ENCODE measurements at places on chromosomes 6 and 20. TPM values are rescaled to one million over a fixed set of nuclear protein-coding genes. Genes with fewer than 3 reads are reported as not detected.

Gene KCNK5
- not detected for total RNA-seq

GRCh38 chr6:87075168-87075567 lies 19.7 kb downstream of the CGA start:
- no peak overlapping the region for H3K27ac ChIP-seq
- DNase-seq: no peak
- H3K4me1 ChIP-seq: no peaks in the 10 kb centered on the region
- H3K36me3 ChIP-seq: no peaks in the 10 kb centered on the region

DNA sequence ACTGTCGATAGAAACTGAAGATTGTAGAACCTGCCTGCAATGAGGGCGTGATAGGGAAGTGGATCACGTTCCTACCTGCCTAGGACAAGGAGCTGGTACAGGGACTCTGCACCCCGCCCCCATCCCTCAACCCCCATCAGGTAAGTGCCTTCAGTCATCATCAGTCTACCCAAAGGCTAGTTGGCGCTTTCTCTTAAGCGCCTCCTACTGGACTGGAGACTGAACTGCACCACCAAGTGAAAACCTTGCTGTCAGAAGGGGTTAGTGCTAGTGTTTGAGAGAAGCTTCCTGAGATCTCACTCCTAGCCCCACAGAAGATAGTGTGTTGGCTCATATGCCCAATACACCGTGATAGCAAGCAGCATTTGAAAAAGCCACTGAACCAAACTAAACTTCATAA lies 706.5 kb upstream of the MAN1A1 start:
- no peak for DNase-seq
- no peaks in the 10 kb centered on the region for H3K27me3 ChIP-seq
- no peak overlapping the region for H3K27ac ChIP-seq
- no peak overlapping the region for H3K4me3 ChIP-seq
- H3K36me3 ChIP-seq: no peaks in the 10 kb centered on the region
- H3K4me1 ChIP-seq: no peaks in the 10 kb centered on the region

DNA sequence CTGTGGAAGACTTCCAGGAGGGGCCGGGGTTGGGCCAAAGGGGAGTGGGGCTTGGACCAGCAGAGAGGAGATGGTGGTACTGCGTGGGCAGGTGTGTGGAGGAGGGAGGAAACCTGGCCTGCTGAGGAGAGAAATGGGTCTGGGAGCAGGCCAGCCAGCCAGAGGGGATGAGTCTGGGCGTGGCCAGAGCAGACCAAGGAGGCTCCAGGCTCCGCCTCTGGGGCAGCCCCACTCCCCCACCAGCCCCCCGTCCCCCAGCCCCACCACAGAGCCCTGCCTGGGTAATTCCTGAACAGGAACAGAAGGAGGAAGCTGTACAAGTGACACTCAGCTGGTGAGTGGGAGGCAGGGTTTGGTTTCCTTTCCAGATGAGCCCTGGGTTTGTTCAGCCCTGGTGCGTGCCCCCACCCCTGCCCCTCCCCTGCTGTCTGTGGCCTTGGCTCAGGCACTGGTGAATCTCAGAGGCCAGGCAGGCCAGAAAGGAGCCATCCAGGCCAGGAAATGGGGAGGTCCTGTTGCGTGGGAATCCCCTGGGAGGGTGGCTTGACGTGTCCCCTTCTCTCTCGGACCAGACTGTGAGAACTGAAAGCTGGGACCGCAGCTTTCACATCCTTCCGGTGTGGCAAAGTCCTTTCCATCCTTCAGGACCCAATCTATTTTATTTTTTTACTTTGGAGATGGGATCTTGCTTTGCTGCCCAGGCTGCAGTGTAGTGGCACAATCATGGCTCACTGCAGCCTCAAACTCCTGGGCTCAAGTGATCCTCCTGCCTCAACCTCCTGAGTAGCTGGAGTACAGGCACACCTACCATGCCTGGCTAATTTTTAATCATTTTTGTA lies 9.4 kb upstream of the SRC start:
- H3K36me3 ChIP-seq: no peaks in the 10 kb centered on the region
- H3K4me1 ChIP-seq: peaks cover 24% of the 10 kb centered on the region
- H3K27me3 ChIP-seq: no peaks in the 10 kb centered on the region
- H3K27ac ChIP-seq: peak overlapping the region; percentile 59

DNA sequence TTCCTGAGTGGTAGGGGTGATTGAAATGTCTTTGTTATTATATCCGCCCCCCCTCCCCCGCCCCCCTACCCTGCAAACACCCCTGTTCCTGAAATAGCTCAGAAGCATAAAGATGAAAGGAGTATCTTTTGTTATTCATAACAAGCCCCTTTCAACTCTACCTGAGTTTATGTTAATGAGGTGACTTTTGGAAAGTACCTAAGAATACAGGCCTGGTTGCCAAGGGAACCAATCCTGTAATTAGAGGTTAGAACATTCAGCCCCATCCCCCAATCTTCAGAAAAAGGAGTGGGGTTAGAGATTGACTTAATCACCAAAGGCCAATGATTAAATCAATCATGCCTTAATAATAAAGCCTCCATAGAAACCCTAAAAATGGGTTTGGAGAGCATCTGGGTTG lies 979.2 kb upstream of the GJE1 start:
- DNase-seq: no peak
- H3K27me3 ChIP-seq: no peaks in the 10 kb centered on the region
- H3K27ac ChIP-seq: no peak overlapping the region
- H3K36me3 ChIP-seq: no peaks in the 10 kb centered on the region
- H3K4me3 ChIP-seq: no peak overlapping the region

- peaks cover 37% of the 10 kb centered on the region for H3K27me3 ChIP-seq
- H3K4me1 ChIP-seq: peaks cover 2% of the 10 kb centered on the region
- H3K4me3 ChIP-seq: no peak overlapping the region
- H3K36me3 ChIP-seq: no peaks in the 10 kb centered on the region
Observed at GRCh38 chr20:57742507-57743181, 32.8 kb upstream of the PMEPA1 start.

- no peaks in the 10 kb centered on the region for H3K36me3 ChIP-seq
- no peaks in the 10 kb centered on the region for H3K4me1 ChIP-seq
- peaks cover under 1% of the 10 kb centered on the region for H3K27me3 ChIP-seq
- no peak for DNase-seq
- no peak overlapping the region for H3K4me3 ChIP-seq
- H3K27ac ChIP-seq: no peak overlapping the region
Observed at GRCh38 chr6:161446296-161446925, 172.6 kb upstream of the AGPAT4 start.

DNA sequence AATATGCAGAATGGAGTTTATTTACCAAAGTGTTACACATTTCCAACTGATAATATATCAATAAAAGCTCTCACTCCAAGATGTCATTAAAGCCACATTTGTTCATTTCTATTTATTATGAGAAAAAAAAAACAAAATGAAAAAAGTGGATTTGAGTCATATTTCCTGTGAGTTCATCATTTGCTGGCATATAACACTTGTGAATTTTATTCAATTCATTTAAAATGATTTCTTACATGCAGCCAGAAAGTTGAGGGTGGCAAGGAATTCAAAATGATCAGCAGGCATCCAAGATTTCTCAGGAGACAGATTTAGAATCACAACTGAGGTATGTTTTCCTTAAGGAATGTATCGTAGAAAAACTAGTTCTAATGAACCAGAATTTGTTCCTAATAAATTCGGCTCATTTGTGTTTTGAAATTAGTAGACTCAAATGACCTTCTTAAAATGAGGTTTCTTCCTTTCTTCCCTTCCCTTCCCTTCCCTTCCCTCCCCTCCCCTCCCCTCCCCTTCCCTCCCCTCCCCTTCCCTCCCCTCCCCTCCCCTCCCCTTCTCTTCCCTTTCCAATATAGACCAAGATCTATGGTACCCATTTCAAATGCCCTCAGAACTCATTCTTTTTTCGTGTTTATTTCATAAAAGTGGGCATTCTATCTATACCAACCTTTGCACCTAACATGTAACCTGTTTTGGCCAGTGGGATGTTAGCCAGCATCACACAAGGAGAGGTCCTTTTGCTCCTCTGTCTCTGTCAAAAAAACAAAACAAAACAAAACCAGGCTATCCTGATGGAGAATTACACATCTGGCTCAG lies 357.9 kb upstream of the TSHZ2 start:
- no peaks in the 10 kb centered on the region for H3K27me3 ChIP-seq
- DNase-seq: no peak
- H3K27ac ChIP-seq: no peak overlapping the region
- H3K4me3 ChIP-seq: no peak overlapping the region

- H3K4me3 ChIP-seq: no peak overlapping the region
- peaks cover 3% of the 10 kb centered on the region for H3K36me3 ChIP-seq
- H3K4me1 ChIP-seq: peaks cover 24% of the 10 kb centered on the region
- no peak overlapping the region for H3K27ac ChIP-seq
- no peak for DNase-seq
- H3K27me3 ChIP-seq: no peaks in the 10 kb centered on the region
Observed at GRCh38 chr6:130947464-130947863, 115.6 kb downstream of the EPB41L2 start.
